ENCODE measurements at places on chromosomes 7 and 10.
A peak's percentile ranks its signal among the peaks of the same experiment; 100 is the strongest.

- DNase-seq, result no peak
These were observed 38.3 kb downstream of the GPRIN2 start for GRCh38 chr10:46518028-46518725.

GRCh38 chr10:83617692-83618545, 521.4 kb upstream of the GHITM start:
- DNase-seq, result no peak

DNA sequence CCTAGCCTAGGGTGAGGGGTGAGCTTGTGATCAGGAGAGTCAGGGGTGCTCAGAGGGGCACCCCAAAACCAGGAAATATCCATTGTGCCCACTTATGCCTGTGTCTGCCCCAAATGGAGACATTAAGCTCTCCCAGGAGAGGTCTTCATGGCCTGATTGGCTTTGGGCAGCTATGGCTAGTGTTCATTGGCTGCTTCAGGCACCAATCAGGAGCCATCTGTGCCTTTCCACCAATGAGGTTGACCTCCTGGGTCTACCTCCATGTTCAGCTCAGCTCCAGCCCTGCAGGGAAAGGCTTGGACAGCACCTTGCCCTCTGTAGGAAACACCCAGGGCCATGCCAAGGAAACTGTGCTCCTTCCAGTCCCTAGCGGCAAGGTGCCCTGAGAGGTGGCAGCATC, 23.9 kb upstream of the HSPB1 start:
- DNase-seq, result no peak

DNA sequence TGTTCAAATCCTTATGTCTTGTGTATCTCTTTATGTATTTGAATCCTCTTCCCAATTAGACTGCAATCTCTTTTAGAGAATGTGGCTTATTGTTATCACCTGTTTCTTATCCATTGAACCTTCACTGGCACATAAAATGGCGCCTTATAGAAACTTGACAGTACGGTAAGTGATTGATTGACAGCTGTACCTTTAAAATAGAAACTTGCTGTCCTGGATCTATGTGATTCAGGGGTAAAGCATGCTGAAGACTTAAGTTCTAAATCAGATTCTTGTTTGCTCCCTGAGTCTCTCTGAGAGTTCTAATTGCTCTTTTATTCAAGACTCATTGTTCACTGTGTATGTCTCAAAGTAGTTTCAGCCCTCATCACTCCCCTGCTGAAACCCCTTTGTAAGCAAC, 91.3 kb downstream of the CACNB2 start:
- no peak for DNase-seq

DNA sequence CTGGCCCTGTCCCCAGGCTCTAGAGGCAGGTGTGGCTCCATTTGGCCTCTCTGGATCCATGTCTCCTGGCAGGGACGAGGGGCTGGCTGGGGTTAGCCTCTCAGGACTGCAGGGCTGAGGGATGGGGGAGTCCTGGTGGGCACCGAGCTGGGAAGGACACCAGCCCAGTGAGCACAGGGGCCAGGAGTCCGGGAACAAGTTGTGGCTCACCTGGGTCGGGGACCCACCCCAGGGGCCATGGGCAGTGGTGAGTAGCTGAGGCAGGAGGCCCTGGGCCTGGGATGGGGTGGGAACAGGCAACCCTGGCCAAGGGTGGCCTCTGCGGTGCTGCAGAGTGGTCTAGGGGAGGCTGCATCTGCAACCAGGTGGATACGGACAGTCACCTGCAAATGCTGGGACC, 24.1 kb downstream of the ANTXRL start:
- DNase-seq, result no peak

DNA sequence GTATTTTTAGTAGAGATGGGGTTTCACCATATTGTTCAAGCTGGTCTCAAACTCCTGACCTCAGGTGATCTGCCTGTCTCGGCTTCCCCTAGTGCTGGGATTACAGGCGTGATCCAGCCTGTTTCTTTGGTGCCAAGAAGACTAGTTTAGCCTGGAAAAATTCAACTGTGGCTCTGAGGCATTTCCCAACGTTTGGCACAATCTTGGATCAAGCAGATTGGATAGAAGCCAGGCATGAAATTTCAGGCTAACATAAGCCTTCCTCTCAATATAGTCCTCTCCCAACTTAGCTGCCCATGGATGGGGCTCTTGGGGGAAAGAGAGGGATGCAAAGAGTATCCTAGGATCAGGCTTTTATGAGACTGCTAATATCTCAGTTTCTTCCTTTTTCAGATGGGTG, 53.8 kb downstream of the APBB1IP start:
- DNase-seq, result no peak

DNA sequence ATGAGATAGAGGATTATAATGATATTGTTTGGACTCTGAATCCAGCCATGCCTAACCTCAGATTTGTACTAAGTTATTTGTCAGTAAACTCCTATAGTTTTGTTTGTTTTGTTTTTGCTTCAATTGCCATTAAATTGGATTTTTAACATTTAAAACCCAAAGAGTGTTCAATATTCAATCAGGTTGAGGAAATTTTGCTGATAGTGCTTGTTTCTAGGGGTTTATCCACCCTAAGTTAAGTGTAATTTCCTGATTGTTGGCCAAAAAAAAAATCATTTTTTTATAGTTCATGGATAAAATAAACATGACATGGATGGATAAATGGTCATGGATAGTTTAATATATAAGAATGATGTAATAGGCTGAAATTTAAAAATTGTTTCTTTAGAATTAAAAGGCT, 11.4 kb upstream of the BET1 start:
- no peak for DNase-seq

GRCh38 chr7:44073664-44074348, 8.4 kb upstream of the PGAM2 start:
- no peak for DNase-seq

DNA sequence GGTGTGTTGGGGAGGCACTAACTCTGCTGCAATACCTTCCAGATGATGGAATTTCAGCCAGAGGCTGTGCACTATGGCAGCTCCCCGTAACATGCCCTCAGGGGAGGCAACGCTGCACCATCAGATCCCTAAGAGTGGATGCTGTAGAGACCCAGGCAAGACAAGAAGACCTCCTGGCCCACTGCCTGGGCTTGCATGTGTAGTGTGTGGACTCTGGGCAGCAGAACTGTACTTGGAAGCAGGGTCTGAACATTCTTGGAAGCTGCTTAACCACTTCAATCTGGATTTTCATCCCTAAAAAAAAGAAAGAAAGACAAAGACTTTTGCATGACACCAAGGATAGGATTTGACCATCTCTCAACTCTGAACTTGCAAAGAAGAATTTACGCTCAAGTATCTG, 297.5 kb upstream of the NRP1 start:
- DNase-seq, result no peak

- no peak for DNase-seq
These were observed 572.0 kb downstream of the PTPRN2 start for GRCh38 chr7:158015403-158016179.

DNA sequence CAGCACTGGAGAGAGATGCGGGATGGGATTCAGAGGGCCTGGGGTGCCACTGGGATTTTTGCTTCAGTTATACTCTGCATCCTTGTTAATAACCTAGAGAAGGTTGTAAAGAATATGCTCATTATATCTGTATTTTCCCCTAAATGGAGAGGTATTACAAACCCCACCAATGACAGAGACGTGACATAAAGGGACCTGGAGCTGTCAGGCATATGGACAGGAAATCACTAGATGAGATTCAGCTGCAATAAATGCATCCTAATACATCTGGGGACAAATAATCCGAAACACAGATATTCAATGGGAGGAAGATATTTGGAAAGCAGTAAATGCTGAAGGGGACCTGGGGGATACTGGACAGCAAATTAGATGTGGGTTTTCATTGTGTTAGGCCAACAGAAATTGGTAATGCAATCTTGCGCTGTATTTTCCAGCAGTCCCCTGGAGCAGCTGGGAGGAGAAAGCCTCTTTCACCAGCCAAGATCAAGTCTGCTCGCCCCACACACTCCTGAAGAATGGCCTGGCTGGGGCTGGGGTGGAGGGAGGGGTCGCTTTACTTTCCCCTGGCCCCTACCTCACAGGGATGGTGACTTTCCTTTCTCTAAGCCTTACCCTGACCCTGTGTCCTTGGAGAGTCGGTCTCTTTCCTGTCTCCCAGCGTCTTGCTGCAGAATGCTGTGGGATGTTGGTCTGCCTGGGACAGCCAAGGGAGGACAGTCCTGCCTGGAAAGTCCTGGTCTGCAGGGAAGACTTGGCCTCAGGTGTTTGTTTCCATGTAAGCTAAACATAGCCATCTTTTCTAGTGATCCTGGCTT, 653.8 kb downstream of the LRMDA start:
- no peak for DNase-seq

DNA sequence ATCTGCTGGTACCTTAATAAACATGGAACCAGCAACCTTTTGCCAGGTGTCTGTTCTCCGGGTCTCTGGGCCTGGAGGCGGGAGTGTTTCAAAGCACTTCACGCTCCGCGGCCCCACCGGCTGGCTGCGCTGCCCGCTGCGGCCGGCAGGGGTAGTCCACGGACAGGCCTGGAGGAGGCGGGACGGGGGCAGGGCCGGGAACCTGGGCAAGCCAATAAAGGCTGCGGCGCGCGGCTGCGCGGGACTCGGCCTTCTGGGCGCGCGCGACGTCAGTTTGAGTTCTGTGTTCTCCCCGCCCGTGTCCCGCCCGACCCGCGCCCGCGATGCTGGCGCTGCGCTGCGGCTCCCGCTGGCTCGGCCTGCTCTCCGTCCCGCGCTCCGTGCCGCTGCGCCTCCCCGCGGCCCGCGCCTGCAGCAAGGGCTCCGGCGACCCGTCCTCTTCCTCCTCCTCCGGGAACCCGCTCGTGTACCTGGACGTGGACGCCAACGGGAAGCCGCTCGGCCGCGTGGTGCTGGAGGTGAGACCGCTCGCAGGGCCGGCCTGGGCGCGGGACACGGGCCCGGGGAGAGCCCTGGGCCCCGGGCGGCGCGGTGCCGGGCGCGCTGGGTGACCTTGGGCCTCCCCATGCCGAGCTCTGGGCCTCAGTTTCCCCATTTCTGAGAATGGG, at the start of gene PPIF:
Gene PPIF, plus strand, starts transcription at position 244 of the 668 bp plus-strand sequence. Its CDS starts 80 bp downstream, at position 324.
- no peak for DNase-seq

DNA sequence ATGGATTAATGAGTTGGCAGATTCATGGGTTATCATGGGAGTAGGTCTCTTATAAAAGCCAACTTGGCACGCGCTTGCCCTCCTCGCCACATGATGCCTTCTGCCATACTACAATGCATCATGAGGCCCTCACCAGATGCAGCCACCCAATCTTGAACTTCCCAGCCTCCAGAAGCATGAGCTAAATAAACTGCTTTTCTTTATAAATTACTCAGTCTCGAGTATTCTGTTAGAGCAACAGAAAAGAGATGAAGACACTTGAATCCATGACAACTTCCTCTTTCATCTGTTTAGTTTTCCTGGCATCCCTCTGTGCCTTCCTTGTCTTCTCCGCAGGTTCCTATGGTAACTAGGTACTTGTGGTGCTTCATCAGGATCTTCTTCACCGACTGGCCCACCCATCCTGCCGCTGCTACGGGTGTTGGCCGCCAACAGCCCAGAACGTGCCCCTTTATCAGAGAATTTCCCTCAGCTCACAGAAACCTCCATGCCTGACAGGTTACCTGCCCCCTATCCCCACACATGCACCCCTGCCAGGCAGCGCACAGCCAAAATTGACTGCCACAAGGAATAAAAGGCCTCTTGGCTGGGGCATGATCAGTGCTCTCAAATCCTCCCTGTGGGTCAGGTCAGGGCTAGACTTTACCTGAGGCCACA, 28.0 kb upstream of the PPIF start:
- no peak for DNase-seq

- peak; percentile 80 for DNase-seq
These were observed 551.7 kb downstream of the HTR7 start for GRCh38 chr10:90306187-90306586.

- DNase-seq, result no peak
These were observed 25.8 kb downstream of the CEP41 start for GRCh38 chr7:130415006-130415405.

DNA sequence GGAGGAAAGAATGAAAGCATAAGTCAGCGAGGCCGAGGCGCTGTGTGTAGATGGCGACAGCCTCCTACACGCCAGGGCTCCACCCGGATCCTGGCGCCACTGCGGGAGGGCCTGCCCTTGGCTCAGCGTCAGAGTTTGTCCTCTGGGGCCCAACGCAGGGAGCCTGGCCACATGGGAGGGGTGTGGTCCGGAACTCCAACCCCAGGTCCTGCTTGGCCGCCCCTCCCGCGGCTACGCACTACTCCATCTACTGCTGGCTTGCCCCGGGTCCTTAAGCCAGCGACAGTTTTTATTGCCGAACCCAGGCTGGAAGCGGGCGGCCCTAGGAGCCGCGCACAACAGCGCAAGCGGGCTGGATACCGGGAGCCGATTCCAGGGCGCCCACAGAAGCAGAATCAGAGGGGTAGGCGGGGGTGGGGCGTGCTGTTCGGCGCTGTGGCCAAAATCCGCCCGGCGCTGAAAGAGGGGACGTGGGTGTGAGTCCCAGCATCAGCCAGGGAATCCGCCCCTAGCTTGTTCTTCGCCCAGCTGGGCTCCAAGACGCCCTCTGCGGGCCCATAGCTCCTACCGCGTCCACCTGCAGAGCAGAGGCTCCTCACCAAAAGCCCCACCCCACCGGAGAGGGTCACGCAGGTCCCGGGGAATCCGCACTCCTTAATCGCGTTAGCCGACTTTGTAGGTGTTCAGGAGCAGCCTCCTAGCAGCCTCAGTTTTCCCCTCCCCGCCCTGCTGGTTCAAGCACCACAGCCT, 4.5 kb downstream of the KAZALD1 start:
- DNase-seq, result no peak

GRCh38 chr7:66950311-66950710, 29.3 kb downstream of the TMEM248 start:
- no peak for DNase-seq

DNA sequence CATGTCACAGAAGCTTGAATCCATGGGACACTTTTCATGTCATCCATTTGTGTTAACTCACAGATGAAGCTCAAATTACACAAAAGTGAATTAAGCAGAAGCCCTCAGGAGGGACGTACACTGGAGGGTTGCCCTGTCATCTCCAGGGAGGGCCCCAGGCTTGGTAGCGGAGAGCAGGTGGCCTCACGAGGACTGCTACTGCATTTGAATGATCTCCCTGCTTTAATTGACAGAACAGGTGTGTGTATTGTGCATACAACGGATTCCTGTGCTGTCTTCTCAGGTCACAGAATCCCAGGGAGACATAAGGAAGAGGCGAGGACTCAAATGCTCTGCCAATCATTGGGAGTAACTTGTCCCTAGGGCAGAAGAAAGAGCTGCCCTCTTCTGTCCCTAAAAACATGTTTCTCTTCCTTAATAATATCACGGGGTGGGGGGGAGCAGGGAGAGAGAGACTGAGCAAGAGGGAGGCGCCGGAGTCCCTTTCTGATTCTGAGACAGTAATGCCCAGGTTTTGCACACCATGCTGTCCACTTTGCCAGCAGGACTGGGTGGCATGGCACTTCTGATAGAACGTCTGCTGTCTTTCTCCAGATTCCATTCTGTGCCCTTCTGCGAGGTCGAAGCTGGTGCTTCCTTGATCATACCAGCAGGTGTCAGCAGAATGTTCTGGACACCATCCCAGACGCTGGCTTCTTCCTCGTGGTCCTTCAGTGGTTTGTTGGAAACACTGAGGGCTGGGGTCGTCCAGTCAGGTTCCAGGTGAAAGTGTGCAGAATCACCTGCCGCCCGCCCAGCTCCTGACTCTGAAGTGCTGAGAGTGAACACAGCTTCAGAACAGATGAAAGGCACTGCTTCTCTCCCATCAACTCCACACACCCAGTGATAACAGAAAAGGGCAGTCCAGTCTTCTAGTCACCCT, 26.2 kb upstream of the RASGEF1A start:
- DNase-seq, result peak; percentile 13

GRCh38 chr7:44590910-44591309, 8.9 kb upstream of the TMED4 start:
- no peak for DNase-seq
